ENCODE measurements at places on chromosomes 5 and 9.

DNA sequence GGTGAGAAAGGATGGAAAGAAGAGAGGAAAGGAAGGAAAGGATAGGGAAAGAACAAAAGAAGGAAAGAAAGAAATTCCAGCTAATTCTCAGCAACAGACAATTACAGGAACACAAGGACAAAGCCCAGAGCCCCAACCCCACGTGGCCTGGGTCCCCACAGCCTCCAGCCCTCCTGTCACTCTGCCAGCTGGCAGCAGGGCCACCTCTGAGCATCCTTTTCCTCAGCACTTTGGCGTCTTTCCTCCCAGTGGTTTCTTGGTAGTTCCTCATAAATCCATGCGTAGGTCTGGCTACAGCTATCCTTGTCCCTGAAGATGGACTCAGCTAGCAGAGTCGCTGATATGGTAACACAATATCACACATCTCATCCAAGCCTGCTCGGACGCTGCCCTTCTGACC is 28.3 kb downstream of the ADAMTS2 start:
- DNase-seq, result no peak

DNA sequence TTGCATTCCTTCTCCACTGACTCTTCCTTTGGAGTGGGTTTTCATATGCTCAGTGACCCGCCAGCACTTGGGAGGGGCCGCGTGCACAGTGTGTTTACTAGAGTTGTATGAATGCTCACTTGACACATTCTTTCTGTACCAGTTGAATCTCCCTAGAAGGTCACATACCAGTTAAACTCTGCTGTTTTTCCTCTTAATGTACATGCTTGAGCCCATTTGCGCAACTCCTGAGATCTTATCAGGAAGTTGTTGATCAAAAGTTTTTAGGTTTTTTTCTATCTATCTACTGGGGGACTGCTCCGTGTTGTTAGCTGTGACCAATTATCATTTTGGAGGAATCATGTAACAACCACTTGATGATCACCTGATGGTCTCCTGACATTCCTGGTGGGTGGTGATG is 392.7 kb downstream of the CDH9 start:
- DNase-seq, result no peak

- no peak for DNase-seq
These were observed 330 bp downstream of the TBC1D2 start for GRCh38 chr9:98255061-98255577.

GRCh38 chr9:92715488-92716231 is 45.7 kb upstream of the IPPK start:
- DNase-seq, result peak; percentile 95

DNA sequence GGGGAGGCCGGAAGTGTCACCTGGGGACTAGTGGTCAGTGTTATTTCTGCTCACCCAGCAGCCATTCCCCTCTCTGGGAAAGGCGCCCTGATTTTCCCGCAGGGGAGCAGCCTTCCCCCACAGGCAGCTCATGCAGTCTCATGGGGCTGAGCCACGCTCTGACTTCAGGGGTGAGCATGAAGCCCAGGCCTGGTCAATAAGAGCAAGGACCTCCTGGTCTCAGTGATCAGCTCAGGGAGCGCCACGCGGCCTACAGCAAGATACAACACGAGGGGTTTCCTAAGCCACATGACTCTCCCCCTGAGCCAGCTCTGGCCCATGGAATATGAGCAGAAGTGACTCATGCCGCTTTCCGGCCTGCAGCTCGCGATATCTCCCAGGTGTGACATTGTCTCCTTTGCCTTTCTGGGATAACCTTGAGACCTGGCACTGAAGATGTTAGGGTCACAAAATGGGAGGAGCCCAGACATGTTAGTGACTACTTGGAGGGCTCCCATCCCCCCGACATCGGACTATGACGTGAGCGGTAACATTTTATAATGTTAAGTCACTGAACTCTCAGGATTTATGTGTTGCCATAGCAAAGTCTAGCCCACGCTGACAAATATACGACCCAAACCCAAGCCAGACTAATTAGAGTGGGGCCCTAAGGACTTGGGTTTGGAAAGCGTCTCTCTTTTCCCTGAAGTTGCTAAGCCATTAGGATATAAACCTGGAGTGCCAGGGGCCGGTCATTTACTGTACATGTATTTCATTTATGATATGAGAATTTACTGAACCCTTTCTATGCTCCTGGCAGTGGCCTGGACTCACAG is 46.5 kb upstream of the GFPT2 start:
- no peak for DNase-seq

DNA sequence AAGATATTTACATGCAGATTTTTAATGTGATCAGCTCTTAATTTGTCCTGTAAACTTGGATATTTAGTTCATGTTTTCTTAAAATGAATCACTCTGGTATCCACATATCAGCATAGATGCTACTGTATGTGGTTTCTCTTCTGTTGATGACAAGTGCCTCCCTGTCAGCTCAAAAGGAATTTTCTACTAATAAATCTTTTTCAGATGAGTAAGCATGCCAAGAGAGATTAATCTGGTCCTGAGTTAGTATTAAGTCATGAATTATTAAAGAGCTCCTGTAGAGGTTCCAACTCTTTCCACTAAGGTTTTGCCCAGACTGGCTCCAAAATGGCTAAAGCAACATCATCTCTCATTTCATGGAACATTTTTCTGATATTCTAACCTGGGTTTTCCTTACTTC is 129.2 kb downstream of the GOLPH3 start:
- no peak for DNase-seq

DNA sequence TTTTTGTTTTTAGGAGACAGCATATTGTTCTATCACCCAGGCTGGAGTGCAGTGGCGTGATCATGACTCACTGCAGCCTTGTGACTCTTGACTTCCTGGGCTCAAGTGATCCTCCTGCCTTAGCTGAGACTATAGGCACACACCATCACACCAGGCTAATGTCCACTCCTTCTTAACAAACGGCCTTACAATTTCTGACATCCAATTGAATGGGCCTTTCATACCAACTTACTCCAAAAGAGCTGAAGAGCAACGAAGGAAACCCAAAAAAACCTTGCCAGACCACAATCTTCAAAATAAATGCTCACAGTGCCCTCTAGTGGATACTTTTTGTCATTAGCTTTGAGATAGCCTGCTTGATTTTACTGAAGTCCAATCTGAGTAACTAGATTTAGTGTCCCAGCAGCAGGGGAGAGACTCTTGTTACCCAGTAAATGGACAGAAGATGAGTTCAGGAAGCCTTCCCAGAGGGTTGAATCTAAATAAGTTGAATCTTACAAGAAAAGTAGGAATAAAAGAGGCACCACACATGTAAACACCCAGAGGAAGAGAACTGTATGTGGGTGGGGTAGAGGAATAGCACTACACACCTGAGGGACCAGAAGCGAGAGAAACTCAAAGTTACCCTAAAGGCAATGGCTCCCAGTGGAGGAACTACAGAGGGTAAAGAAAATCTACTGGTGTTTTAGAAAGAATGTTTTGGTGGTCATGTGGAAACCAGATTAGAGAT is 9.3 kb downstream of the ZNF622 start:
- DNase-seq, result peak; percentile 25

DNA sequence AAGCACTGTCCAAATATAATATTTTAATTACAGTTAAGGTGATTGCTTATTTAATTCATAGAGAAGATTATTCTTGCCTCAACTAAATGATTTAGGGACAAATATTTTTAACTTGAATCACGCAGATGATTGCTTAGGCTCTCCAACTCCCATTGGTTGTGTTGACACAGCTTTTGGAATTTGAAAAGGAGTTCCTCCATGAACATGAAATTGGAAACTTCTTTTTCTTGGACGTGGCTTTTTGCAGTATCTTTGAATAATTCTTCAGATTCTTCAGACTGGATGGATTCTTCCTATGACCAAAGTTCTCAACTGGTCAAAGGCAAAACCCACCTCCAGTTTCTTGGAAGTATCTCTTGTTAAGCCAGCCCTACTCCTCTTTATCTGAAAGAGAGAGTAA is 456.4 kb upstream of the KLF4 start:
- no peak for DNase-seq

GRCh38 chr5:43202380-43202779 is 10.4 kb downstream of the NIM1K start:
- no peak for DNase-seq

DNA sequence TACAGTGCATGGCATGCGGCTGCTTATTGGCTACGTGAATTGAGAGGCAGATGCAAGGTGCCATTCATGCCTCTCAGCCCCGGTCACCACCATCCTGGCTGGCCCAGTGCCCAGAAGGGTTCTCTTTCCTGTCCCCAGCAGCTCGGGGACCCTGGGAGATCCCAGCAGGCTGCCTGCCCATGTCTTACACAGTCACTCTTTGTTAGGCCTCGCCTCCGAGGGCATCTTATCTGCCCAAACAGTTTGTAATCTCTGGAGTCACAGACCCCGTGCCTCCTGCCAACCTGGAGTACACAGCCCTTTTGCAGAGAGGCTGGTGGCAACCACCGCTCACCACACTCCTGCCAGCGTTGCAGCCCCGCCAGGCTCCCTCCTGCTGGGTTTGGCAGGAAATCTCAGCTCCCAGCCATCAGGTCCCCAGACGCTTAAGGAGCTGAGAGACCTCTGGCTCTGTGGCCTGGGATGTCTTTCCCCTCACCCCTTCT is 7.0 kb upstream of the AK1 start:
- no peak for DNase-seq

GRCh38 chr5:110064603-110065268 is 375.0 kb downstream of the MAN2A1 start:
- DNase-seq, result no peak

- DNase-seq, result no peak
These were observed 93.5 kb downstream of the RGS3 start for GRCh38 chr9:113556877-113557593.

DNA sequence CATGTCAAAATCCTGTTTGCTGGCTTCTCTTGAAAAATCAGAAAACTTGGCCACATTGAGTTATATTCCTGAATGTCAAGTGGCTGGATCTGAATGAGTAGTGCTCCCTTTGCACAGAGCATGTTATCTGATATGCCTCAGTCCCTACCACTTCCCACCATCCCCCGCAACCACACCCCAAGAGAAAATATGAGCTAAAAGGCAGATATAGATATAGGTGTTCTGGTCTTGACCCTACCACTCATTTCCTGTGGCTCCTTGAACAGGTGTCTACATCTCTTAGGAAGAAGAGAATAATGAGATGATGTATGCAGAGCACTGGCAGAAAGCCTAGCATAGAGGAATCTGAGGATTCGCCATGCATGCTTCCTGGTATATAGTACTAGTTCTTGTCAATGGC is 6.6 kb upstream of the CYSTM1 start:
- DNase-seq, result no peak

DNA sequence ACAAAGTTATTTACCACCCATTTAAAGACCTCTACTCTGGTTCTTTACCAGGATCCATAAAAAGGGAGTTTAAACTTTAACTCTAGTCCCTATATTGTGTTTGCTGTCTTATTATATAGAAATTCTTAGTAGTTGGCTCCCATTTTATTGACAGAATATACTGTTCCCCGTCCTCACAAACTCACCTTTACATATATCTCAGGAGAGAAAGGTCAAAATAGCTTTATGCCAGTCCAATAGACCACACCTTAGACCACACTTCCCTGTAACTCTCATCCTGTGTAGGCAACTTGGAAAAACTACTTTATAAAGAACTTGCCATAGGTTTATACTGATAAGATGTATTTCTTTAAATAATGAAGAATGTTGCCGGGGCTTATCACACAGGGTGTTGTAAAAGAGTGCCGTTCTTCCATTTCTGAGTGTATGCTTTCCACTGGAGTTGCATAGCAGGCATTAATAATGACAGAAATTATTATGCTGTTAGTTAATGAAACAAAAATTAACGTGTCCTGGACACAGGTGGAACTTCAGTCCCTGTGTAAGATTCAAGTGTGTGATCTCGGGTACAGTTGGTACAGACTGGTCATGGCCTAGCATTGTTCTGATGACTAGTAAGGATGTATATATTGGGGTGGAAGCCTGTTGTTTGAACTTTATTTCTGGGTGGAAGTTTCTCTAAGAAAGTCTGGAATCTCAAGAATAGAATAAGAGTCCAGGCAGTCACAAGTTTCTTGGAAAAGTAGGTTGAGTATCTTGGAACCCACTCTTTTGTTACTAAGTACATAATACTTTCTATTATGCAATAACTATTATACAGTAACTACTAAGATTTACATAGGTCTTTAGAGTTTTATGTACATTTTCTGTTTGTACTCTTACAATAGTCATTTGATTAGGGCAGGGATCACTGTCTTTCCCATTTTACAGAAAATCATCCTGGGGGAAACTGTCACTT is 33.0 kb upstream of the SPINK14 start:
- DNase-seq, result no peak

DNA sequence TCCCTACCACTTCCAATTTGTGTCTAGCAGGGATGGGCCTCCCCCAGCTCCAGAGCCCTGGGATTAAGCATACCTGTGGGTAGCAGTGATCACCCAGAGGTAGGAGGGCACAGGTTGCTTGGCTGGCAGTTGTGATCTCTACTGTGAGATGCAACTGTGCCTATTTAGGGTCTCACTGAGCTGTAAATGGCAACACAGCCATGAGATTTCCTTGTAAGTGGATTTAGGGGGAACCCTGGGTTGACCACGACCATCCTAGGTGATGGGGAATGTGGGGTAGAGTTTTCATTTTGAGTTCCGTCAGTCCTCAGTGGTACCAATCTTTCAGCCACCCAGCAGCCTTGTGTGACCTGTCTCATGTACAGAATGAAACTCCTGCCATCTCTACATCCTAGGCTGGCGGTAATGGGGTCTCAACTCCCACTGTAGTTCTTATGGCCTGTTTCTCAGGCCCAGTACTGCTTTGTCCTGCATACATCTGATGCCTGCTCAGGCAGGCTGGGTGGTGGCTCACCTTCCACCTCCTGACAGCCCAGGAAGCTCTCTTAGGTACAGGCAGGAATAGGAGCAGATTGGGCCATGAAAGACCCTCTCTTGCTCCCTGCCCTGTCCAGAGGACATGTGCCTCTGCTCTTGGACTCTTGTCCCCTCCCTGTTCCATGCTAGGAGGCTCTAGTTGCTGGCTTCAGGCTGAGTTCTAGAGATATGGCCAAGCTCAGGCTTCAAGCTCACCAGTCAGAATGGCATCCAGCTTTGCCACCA is 8.1 kb downstream of the HNRNPAB start:
- DNase-seq, result no peak

- no peak for DNase-seq
These were observed at the start of gene PTGER4 for GRCh38 chr5:40679913-40680681. PTGER4 (plus strand) TSS chr5:40679915; CDS start chr5:40680994, 1,079 bp downstream.

GRCh38 chr9:128419061-128419925 is 1.4 kb upstream of the CERCAM start:
- no peak for DNase-seq

DNA sequence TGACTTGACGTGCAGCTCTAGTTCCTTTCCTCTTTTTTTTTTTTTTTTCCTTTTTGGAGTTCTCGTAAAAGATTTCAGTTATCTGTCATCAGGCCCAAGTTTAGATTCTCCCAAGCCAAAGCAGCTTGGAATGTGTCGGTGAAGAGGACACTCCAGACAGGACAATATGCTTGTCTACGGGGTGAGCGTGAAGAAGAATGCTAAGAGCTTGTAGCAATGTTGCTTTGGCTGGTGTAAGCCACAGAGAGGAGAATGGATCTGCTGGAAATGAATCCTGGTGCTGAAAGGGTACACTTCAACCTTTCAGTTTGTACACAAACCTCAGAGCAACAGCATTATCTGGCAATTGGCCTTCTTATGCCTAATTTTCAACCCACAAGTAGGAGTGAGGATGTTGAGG is 92.4 kb downstream of the ISL1 start:
- no peak for DNase-seq

GRCh38 chr5:139403418-139403786 is 487 bp downstream of the SPATA24 start:
- DNase-seq, result no peak

- no peak for DNase-seq
These were observed 627.9 kb downstream of the KCTD16 start for GRCh38 chr5:144798595-144798994.

Measured in keratinocyte (primary cell).